ENCODE measurements at places on chromosomes 1 and 21.

GRCh38 chr1:61472876-61473275, 252.1 kb downstream of the TM2D1 start:
- DNase-seq: no peak

DNA sequence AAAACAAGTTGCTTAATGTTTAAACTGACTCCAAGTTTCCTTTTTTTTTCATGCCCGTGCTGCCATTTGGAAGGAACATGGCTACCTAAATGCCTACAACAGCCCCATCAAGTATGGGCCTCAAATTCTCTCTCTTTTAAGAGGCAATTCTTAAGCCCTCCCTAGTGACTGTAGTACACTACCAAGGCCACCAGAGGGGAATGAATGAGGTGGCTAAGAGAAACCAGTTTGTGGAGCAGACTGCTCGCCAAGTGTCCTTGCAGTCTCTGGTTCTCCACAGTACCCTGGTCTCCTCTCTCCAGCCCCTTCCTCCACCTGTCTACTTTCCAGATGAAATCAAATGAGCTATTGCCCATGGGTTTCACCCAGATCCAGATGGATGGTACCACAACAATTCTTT, 1809.6 kb downstream of the BRINP3 start:
- no peak for DNase-seq

DNA sequence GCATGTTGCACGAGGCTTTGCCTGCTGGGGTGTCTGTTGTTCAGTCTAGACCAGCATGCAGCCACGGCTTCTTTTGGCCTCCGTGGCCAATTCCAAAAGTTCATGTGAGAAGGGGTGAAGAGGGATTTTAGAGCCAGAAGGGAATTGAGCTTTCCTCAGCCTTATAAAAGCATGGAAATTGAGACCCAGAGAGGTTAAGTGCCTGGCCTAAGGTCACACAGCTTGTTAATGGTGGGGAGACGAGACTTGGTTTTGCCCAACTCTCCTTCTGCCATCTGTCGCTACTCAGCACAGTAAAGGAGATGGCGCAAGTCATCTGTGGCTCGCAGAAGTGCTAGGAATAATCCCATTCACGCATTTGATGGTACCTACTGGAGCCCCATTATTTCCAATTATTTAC, 25.7 kb downstream of the ZBTB18 start:
- no peak for DNase-seq

GRCh38 chr1:55427606-55428005, 212.4 kb upstream of the USP24 start:
- DNase-seq: peak; percentile 36

DNA sequence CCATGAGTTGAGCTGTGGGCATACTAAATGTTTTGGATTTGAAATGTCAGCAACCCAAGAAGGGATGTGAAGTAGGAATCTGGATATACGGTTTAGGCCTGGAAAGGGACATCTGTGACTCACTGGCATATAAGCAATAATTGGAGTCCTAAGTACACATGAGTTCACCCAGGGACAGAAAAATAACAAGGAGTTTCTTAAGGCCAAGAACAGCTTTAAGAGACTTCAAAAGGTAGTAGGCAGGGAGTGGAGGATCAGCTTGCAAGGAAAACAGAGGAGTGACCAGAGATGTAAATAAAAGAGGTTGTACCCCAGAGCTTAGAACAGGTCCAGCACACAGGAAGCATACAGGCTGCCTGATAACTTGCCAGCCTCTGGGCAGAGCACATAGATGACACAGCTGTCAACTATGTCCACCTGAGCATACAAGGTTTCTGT, 28.1 kb downstream of the TMEM50B start:
- no peak for DNase-seq

- peak; percentile 56 for DNase-seq
These were observed 21.9 kb upstream of the ARF1 start for GRCh38 chr1:228060458-228061190.

GRCh38 chr1:18646091-18646785, 15.6 kb downstream of the PAX7 start:
- DNase-seq: peak; percentile 47

DNA sequence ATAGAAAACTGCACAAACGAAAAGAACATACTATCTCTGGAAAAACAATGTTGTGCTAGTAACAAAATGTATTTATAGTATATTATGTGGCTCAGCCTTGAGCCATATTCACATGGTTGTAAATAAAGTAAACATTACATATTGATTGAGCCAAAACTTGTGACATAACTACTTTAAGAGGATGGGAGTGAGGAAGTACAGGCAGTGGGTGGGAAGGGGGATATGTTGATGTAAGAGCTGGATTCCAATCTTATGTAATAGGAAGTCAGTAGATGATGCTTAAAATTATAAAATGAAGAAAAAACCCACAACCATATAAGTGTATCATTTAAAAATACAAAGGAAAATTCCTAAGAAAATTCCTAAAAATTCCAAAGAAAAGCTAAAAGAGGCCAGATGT, 42.7 kb downstream of the RHOU start:
- DNase-seq: no peak

DNA sequence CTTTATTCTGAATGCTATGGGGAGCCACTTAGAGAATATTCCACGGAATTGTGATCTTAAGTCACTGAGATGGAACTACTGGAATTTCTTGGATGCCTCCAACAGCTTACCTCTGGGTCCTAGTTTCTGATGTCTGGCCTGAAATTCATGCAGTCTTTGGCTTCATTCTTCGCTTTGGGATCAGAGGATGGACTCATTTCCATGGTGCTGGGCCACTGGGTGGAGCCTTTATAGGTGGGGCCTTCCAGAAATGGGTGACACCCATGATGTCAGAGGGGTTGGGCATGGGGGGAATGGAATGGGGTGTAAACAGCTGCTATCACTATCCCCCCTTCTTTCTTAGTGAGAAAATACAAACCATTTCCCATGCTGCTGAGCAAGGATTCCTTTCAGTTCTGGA, 73.7 kb upstream of the FGGY start:
- DNase-seq: no peak

DNA sequence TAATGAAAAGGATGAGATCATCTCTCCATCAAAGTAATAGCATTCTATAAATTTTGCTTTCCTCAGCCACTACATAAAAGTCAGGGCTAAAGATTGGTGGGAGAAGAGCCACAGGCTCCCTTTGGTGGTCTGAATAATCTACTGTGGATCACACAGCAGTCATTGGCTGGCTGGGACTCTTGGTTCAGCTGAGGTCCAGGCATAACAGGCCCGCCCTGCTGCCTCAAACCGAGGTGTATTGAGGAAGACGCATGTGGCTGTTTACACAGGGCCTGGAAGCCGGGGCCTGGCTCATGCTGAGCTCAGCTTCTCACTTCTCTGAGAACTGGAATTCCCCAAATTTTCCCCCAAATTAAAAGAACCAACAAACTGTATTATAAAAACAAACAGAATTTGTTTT, 139.2 kb downstream of the PTPRC start:
- DNase-seq: no peak

DNA sequence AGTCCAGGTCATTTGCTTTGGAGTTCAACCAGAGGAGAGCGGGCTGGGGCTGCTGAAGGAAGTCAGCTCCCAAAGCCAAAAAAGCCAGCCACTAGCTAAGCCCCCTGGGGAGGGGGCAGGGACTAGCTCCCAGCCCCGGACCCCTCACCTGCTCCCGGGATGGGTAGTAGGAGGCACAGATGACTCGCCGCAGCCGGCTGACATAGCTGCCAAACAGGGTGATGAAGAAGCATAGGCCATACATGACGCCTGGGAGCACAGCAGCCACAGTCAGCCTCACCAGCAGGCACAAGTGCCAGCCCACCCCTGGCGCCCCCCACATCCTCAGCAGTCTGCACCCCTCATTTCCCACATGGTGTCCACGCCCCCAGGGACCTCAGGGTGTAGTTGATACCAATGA, 7.4 kb downstream of the DCST2 start:
- DNase-seq: no peak

DNA sequence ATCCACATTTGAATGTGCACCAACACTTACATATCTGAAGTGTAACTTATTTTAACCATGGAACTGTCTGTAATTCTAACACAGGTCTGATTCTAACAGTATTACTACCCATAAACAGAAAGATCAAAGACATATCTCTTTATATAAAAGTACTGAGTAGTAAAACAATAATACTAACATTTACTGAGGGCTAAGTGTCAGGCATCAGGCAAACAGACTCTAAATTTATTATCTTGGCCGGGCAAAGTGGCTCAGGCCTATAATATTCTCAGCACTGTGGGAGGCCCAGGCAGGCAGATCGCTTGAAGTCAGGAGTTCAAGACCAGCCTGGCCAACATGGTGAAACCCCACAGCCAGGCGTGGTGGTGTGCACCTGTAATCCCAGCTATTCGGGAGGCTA, 85.9 kb downstream of the JAK1 start:
- no peak for DNase-seq

GRCh38 chr1:25445993-25446538, 15.4 kb downstream of the MACO1 start:
- no peak for DNase-seq

DNA sequence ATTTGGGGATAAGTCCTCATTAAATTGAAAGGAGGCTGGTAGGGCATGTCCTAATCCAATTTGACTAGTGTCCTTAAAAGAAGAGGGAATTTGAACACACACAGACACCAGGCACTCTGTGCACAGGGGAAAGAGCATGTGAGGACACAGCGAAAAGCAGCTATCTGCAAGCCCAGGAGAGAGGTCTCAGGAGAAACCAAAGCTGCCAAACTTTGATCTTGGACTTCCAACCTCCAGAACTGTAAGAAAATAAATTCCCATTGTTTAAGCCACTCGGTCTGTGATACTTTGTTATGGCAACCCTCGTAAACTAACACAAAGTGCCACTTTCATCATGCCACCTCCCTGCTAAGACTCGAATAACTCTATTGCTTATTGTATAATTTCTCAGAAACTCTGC, 13.8 kb downstream of the PLA2G4A start:
- DNase-seq: no peak

GRCh38 chr1:25484096-25484495, 53.4 kb downstream of the MACO1 start:
- no peak for DNase-seq

DNA sequence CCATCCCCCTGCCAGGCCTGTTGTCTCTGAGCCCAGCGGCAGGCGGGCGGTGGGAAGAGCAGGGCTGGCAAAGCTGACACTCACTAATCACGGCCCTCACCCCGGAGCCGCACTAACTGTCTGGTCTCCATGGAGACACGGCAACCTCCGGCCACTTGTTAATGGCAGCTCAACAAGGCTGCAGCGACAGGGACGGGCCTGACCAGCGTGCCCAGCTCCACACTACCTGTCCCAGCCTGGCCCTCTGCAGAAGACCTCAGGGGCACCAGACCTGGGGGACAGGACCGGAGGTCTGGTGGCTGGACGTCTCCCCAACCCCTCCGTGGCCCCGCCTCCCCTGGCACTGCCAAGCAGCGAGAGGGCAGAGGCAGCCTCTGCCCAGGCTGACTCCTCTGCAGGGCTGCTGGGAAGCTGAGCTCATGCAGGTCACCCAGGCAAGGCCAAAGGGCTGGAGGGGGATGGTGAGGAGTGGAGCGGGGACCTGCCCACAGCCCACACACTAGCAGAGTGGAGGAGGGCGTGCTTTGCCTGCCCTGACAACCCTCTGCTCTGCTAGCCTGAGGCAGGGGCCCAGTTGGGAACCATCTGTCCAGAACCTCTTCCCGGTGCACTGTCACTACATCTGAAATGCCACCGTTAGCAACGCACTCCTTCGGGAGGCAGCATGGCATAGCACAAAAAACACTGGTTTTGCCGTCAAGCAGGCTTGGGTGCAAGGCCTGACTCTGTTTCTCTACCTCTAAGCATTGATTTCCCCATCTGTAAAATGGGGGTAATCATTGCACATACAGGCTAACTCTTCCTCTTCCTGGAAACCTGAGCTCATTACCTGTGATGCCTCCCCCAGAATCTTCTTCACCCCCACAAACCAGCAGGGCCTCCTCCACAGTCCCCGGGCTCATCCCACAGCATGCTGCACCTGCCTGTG, 29.6 kb upstream of the WASF2 start:
- DNase-seq: no peak

DNA sequence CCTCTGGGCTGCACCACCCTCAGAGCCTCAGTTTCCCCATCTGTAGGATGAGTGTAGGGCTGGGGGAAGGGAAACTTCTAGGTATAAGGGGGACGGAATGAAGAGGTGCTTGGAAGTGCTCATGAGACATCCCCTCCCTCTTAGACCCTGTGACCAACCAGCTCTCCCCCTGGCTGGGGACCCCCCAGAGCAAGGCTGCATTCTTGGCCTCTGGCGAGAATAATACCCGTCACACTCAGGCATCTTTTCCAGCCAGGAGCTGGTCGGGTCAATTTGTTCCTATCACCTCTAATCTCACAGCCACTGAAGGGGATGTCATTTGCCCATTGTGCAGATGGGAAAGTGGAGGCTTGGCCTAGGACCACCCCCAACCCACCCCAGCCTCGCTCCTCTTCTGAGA, 443.0 kb downstream of the PTPRU start:
- DNase-seq: no peak

GRCh38 chr1:231431665-231432415, 9.8 kb upstream of the EGLN1 start:
- DNase-seq: no peak

GRCh38 chr1:28507646-28508434, 2.0 kb downstream of the RCC1 start:
- DNase-seq: no peak

DNA sequence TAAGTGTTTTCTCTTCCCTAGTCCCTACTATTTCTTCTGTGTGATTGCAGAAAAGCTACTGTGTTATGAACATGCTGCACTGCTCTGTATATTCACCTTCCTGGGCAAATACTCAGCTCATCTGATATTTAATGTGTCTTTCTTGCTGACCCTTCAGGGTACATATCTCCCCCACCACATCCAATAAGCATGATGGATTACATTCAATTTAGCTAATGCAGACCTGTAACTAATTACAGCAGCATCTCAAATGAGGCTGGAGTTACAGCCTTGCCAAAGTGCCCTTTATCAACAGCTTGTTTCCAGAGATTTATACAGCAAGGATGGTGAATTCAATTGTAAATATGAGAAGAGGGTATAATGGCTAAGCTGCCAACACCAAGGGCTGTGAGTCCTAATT, 144.0 kb downstream of the KCNH1 start:
- no peak for DNase-seq

- no peak for DNase-seq
These were observed 42.5 kb upstream of the LRRN2 start for GRCh38 chr1:204728045-204728444.

DNA sequence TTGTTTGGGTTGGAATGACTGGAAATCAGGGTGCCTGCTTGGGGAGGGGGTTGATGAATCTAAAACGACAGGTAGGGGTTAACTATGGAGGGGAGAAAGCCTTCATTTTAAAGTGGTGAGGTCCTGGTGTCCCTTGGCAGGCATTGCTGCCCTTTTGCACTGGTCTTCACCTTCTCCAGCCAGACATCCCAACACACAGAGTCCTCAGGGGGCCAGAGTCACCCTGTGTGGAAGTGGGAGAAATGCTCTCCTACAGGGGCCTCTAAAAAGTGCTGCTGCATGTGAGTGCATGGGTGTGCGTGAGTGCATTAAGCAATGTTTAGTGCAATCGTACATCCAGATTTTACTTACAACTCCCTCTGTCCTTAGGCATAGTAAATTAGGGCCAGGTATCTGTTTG, 39.0 kb downstream of the TEX35 start:
- DNase-seq: no peak

- no peak for DNase-seq
These were observed 717 bp downstream of the UBIAD1 start for GRCh38 chr1:11273595-11274234.

- DNase-seq: no peak
These were observed 20.3 kb downstream of the SUSD4 start for GRCh38 chr1:223343692-223344091.

- DNase-seq: no peak
These were observed 113.1 kb upstream of the LMO4 start for GRCh38 chr1:87215592-87215991.
